ENCODE measurements at places on chromosomes 5 and 9.

DNA sequence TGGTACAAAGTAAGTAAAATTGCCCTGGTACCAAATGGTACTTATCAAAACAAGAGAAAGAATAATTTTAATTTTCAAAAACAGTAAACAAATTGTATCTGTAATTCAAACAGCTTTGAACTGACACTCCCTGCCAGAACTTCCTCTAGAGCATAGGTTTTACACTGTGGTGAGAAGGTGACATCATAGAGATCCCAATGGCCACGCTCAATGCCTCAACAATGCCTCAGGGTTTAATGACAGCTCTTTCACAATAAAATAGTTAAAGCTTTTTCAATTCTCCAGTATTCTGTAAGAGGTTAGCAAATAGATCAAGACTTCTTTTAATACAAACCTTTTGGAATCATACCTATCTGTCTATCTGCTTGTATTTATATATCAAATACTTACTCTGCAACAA lies 437.1 kb downstream of the PRR16 start:
- DNase-seq: no peak

DNA sequence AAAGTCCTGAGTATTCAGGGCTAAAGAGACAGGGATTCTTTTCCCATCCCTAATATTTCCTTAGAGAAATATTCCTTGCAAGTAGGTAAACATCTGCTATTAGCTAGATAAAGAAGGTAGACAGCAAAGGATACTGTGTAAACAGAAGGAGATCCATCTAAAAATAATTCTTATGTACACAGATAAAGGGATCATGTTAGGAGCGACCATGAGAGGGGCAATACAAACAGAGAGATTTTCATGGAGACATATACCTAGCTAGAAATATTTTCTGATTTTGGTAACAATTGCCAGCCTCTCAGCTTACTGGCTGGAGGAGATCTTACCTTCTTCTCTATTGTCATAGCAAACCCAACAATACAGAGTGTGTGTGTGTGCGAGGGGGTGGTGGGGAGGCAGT lies 184.6 kb upstream of the DMAC1 start:
- no peak for DNase-seq

- DNase-seq: no peak
Measured at GRCh38 chr9:108389056-108389455, 466.7 kb downstream of the ACTL7B start.

GRCh38 chr5:77560677-77561263 lies 68.7 kb upstream of the WDR41 start:
- no peak for DNase-seq

DNA sequence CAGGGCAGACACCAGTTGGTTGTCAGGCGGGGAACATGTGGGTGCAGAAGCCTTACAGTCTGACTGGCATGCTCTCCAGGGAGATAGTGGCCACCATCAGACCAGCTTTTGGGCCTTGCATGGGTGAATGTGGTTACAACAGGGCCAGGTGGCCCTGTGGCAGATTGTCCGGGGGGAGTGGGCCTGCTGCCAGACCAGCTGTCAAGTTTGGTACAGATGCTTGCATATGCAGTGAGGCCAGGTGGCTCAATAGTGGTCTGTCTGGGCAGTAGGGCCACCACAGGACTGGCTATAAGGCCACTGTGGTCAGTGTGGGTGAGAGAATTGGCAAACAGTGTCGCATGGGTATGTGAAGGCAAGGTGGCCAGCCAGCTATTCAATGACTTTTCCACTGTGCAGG lies 148.7 kb downstream of the FAM174A start:
- no peak for DNase-seq

DNA sequence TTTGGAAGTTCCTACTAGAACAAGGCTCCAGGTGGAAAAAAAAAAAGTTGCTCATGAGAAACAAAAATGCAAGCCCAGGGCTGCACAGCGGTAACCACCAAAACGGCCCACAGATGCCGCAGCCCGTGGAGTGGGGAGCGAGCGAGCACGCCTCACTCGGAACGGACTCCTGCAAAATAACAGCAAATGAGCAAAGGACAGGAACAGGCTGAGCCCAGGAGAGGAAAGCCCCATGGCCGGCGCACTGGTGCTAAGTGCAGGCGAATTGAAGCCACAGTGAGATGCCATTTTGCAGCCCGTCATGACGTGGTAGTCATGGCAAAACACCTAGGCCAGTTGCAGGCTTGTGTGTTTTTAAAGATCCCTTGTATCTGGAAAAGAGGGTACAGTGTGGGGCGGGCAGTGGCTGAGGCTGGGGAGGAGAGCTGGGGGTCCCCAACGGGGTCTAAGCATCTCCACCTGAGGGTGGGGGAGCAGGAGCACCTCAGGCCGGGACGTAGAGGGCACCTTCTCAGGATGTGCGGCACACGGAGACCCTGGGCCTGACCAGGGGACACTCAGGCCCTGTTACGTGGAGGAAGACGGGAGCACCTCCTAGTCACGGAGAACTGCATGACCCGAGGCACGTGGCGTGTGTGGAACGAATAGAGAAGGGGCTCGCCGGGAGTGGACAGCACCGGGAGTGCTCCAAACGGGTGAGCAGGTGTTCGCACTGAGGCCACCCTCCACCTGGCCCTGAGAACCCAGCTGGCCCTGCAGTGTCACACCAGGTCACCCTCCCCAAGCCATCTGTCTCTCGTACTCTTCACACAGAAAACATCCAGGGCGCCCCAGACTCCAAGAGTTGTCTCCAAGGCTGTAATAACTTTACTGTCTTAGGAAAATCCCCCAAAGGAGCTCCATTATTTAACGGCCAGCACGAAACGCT lies 10.7 kb downstream of the GRM6 start:
- no peak for DNase-seq

GRCh38 chr5:172793577-172794488 lies 22.8 kb upstream of the DUSP1 start:
- DNase-seq: no peak

GRCh38 chr5:95177456-95177855 lies 107.4 kb downstream of the MCTP1 start:
- DNase-seq: no peak

DNA sequence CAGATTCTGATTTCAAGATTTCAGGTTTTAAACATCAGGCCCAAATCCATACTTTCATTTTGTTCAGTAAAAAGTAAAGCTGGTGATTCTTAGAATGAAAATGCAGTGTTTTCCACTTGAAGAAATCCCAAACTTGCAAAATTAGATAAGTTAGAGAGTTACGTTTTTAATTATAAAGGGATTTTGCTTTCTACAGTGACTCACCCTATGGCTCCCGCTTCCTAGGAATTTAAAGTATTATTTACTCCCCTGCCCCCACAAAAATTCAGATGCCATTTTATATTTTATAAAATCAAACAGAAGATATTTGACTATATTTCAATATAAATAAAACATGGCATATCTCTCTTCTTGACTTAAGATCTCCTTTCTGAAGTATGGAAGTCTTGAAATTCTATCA lies 402.9 kb downstream of the ZSWIM6 start:
- no peak for DNase-seq

- DNase-seq: no peak
Measured at GRCh38 chr5:4720831-4721230, 419.3 kb upstream of the ADAMTS16 start.

- peak; percentile 92 for DNase-seq
Measured at GRCh38 chr9:33415501-33416038, 13.2 kb upstream of the AQP7 start.

- DNase-seq: peak; percentile 66
Measured at GRCh38 chr9:130243015-130243881, 22.3 kb upstream of the HMCN2 start.

DNA sequence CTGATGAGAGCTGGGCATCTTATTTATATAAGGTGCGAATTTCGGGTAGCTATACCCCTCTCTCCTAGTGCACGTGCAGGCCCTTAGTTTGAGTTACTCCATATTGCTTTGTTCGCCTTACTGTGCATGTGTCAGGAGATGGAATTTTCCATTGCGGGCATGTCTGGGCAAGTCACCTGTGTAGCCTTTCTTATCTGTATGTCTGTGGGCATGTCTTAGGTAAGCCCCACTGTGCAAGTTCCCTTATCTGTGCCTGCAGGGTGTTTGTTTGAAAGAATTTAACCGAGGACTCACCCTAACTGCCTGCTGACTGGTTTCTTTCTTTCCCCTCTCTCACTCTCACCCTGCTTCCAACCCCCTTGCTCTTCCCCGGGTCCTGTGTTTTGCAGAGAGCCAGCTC lies 140.7 kb upstream of the RANBP3L start:
- no peak for DNase-seq

GRCh38 chr9:126125577-126125976 lies 201.1 kb upstream of the MVB12B start:
- DNase-seq: no peak

- no peak for DNase-seq
Measured at GRCh38 chr5:16615741-16616535, 859 bp downstream of the RETREG1 start.

DNA sequence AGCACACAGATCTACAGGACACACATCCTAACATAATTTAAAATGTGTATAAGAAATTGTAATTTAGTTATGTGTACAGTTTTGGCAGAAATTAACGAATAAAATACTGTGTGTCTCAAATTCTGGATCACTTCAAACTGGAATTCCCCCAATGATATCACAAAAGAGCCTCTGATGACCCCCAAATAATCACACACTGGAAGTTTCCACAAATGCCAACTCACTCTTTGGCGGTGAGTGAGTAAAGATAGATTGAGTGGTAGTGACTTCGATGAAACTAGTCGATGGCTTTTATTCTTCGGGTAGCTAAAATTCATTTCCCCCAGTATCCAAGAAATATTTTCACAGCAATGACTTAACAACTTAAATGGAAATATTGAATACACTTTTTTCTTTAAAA lies 2.2 kb downstream of the ZNF366 start:
- DNase-seq: no peak

DNA sequence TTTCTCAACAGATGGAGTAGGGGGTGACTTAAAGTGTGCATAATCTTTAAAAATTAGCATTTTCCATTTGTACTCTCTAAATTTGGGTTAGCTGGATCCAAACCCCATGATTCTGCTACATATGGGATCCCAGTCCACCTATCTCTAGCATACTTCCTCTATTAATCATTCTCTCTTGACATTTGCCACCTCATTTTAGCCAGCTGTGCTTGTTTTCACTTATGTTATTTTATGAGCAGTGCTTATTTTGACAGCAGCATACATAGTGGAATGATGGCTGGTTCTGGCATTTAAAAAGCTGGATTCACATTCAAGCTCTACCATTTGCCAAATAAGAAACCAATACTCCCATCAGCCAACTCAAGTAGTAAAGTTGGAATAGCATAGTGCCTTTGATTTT lies 22.5 kb upstream of the SNX18 start:
- DNase-seq: no peak

GRCh38 chr9:126296687-126297086 lies 29.9 kb upstream of the MVB12B start:
- no peak for DNase-seq

DNA sequence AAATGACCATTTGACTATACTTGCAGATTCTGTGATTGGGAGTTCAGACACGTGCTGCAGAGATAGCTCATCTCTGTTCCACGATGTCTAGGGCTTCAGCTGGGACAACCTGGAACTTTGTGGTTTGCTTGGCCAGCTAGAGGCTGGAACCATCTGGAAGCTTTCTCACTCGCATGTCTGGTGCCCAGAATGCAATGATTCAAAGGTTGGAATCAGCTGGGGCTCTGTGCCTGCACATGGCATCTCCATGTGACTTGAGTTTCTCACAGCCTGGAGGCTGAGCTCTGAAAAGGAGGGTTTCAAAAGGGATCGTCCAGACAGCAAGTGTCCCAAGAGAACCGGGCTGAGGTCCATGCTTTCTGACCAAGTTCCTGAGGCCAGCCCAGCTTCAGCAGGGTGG lies 465.2 kb downstream of the GADD45G start:
- no peak for DNase-seq

DNA sequence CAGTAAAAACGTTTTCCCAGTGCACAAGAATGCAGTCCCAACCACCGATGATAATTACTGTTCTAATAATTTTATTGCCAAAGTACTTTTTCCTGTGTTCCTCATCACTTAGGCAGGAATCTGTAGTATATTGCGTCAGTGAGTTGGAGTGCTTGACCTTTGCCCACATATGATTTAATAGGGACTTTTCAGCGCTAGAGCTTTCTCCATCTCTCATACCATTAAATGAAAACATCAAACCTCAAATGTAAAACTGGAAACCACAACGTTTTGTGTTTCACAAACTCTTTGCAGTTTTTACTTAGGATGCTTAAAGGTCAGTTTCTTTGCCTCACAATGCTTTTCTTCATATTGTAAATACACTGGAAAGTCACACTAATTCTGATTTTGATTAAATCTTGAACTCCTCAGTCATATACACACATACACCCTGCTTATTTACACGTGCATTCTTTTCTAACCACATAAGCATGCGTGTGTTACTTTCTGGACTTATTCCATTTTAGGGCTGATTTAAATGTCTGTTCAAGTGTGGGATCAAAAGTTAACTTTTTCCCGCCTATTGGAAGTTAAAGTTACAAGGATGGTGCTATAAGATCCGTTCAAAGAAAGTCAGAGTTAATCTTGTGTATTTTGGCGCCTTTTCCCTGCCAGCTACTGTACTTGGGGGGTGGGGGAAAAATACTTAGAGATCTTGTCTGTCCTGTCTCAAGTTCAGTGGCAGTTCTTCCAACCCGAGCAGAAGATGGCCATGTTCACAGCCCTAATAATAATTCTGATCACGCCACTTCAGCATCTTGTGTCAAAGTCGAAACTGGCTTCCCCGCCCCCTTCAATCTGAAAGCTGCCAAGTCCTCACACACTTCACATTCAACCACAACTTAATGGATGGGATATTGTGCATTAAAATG lies 6.6 kb upstream of the NFIB start:
- DNase-seq: no peak

DNA sequence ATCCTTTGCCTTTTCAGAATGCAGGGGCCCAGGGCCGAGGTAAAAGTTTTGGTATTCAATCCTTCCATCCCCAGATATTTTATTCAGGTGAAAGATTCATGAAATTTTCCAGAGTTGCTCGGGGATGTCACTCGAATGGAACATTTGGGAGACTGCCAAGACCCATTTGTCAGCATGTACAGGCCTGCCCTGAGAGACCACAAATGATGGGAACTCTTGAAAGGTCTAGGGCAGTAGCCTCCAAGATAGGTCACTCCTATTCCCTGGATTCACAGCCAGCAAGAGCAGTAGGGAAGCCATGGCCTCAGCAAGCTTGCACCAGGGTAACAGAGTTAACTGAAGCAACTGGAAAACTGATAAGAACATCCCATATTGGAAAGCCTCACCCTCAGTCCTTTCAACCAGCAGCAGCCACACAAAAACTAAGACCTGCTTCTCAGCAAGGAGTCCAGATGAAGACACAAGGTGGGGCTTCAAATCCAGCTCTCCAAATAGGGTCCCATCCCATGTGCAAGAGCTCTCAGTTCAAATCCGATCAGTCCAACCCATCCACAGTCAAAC lies 12.5 kb downstream of the CARD6 start:
- DNase-seq: no peak
